ENCODE measurements at places on chromosomes 12 and 14.

- no peak for DNase-seq
- no peak overlapping the region for H3K4me3 ChIP-seq
- peaks cover 34% of the 10 kb centered on the region for H3K4me1 ChIP-seq
- no peaks in the 10 kb centered on the region for H3K27me3 ChIP-seq
These were observed 21.5 kb downstream of the CMKLR1 start for GRCh38 chr12:108317308-108318234.

- H3K4me3 ChIP-seq = no peak within 1 kb of the TSS
- peaks cover 64% of the 10 kb centered on the region for H3K4me1 ChIP-seq
- H3K27me3 ChIP-seq = no peaks in the 10 kb centered on the region
- no peaks in the 10 kb centered on the region for H3K36me3 ChIP-seq
- no peak for DNase-seq
- peak within 1 kb of the TSS; percentile 83 for H3K27ac ChIP-seq
These were observed at the start of gene TMEM253 for GRCh38 chr14:21100931-21101330. TMEM253 (plus strand) TSS chr14:21101066; CDS start chr14:21101344, 278 bp downstream.

GRCh38 chr12:110050927-110051326, 2.6 kb upstream of the C12orf76 start:
- H3K4me3 ChIP-seq = no peak overlapping the region
- DNase-seq = no peak
- H3K4me1 ChIP-seq = peaks cover 27% of the 10 kb centered on the region
- H3K27me3 ChIP-seq = no peaks in the 10 kb centered on the region

DNA sequence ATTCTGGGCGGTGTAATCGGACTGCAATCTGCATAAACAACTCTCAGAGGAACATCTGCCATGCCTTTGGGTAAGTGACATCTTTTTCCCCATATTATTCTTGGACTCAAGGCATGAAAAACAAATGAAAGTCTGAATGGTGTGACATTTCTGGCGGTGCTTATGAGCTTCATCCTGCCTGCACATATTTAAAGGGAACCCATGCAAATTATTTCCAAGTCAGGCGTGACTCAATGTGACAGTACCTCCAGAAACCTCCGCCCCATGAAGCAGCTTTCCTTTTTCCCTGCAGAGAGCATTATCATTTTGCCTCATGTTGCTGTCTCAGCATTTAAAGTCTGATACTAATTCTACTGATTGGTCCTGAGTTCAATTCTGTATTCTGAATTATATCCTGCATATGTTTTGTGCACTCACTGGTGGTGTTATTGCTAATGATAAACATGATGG, 585.4 kb downstream of the SNAPC1 start:
- H3K4me3 ChIP-seq = no peak overlapping the region
- H3K27me3 ChIP-seq = no peaks in the 10 kb centered on the region
- H3K36me3 ChIP-seq = no peaks in the 10 kb centered on the region
- H3K4me1 ChIP-seq = no peaks in the 10 kb centered on the region

DNA sequence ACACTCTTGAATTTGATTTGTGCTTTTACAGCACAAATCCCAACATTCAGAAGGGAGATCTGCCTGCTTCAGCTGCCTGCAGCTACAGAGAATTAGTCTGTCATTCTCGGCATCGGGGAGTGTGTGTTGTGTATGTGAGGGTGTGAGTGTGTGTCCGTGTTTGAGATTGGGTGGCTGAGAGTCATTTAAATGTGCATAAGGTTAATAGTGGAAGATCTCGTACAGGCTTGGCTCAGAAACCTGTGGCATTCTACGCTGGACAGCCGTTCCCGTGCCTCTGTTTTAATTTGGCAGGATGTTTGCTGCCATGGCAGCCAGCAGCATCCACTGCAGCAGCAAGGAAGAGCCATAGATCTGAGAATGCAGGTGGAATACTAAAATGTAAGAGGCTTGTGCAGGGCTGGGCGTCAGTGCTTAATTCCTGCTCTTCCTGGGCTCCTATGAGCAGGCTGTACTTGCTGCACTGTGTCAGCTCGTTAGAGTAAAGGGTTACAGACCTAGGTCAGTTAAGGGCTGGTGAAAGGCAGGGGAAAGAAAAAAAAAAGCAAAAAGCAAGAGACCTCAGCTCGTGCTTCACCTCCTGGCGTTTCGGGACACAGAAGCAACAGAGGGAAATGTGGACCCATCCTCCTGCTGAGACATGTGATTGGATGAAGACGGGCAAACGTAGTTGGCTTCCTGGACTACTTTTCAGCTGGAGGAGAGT, 205.4 kb downstream of the NAV3 start:
- no peaks in the 10 kb centered on the region for H3K4me1 ChIP-seq
- H3K27ac ChIP-seq = no peak overlapping the region
- no peak for DNase-seq
- H3K4me3 ChIP-seq = peak overlapping the region; percentile 37

DNA sequence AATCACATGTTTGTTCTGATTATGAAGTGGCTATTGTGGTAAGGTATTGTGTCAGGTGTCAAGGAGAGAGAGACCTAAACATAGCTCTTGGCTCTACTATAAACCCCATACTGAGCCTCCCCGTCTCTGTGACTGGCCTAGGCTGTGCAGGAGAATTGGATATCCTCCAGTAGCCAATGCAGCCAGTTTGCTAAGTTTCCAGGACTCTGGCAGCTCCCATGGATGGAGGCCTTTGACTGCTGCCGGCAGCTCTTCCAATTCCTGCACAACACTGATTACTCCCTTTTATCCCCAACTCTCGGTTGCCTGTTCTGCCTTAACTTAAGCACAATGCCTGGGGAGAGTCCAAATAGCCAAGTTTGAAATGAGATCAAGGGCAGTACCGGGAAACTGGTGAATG, 59.3 kb downstream of the ABCC9 start:
- peaks cover 16% of the 10 kb centered on the region for H3K36me3 ChIP-seq
- peak overlapping the region; percentile 12 for H3K4me3 ChIP-seq
- peak; percentile 41 for DNase-seq
- H3K27ac ChIP-seq = peak overlapping the region; percentile 90

GRCh38 chr12:75704208-75704607, 192.8 kb upstream of the KRR1 start:
- peaks cover 65% of the 10 kb centered on the region for H3K4me1 ChIP-seq
- H3K27ac ChIP-seq = peak overlapping the region; percentile 33
- no peaks in the 10 kb centered on the region for H3K27me3 ChIP-seq
- no peaks in the 10 kb centered on the region for H3K36me3 ChIP-seq
- DNase-seq = no peak
- no peak overlapping the region for H3K4me3 ChIP-seq

- no peaks in the 10 kb centered on the region for H3K36me3 ChIP-seq
- no peaks in the 10 kb centered on the region for H3K4me1 ChIP-seq
- no peak for DNase-seq
These were observed 404.8 kb downstream of the ATP23 start for GRCh38 chr12:58346032-58346632.

- peaks cover 14% of the 10 kb centered on the region for H3K27me3 ChIP-seq
- H3K4me3 ChIP-seq = peak overlapping the region; percentile 29
- H3K36me3 ChIP-seq = no peaks in the 10 kb centered on the region
- H3K4me1 ChIP-seq = peaks cover 21% of the 10 kb centered on the region
These were observed 61.5 kb downstream of the MAP1LC3B2 start for GRCh38 chr12:116620492-116621191.

DNA sequence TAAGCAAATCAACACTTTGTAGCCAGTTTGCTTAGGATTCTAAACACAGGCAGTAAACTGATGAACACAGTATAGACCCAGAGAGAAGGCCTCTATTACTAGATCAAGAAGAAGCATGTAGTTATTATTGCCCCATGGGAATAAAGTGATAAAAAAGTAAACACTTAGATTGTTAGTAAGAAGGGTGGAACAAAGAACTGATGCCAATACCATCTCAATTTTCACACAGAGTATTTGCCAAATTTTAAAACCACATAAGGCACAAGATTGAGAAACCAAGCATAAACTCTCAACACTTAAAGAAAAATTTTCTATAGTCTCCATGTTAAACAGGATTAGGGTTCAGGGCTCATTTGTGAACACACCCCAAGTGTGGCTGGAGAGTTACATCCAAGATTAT, 77.0 kb upstream of the SYT1 start:
- no peaks in the 10 kb centered on the region for H3K36me3 ChIP-seq
- no peak overlapping the region for H3K27ac ChIP-seq

DNA sequence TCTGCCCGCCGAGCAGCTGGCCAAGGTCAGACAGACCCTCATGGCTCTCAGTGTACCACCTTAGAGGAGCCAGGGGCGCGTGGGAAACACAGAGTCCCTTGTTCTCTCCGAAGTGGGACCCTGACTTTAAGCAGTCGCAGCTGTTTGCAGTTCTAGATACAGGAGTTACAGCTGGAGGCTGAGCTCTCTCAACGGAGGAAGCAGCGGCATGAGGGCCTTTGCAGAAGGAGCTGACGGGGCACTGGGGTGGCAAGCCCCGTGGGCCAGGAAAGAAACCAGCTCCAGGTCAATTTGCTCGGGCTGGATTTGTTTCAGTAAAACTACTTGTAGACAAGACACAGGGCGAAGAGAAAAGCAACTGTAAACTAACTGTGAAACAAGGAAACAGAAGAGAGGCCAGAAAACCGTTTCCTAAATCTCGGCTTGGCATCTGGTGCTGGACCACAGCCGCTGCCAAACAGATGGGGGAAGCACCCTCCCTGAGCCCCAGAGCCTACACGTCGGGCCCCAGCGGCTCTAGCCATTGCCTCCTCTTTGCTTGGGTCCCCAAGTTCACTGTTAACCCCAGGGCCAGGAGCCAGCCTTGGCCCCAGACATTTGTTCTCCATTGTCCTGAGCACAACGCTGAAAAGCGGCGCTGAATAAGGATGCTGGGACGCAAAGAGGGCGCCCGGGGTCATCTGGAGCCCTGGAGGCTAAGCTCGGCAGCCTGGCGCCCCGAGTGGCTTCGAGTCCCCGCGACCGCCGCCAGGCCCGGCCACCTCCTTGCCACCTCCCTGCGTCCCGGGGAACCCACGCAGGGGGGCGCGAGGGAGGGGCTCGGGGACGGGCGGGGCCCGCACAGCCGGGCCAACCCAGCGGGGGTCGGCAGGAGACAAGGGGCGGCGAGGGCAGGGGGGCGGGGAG, 914 bp upstream of the PACS2 start:
- no peaks in the 10 kb centered on the region for H3K36me3 ChIP-seq
- no peak for DNase-seq
- peak overlapping the region; percentile 94 for H3K27ac ChIP-seq
- peaks cover 44% of the 10 kb centered on the region for H3K4me1 ChIP-seq

- DNase-seq = peak; percentile 22
- no peaks in the 10 kb centered on the region for H3K36me3 ChIP-seq
- no peak overlapping the region for H3K27ac ChIP-seq
- H3K4me3 ChIP-seq = no peak overlapping the region
- H3K27me3 ChIP-seq = peaks cover 44% of the 10 kb centered on the region
These were observed 201.9 kb downstream of the DAD1 start for GRCh38 chr14:22386924-22387775.

DNA sequence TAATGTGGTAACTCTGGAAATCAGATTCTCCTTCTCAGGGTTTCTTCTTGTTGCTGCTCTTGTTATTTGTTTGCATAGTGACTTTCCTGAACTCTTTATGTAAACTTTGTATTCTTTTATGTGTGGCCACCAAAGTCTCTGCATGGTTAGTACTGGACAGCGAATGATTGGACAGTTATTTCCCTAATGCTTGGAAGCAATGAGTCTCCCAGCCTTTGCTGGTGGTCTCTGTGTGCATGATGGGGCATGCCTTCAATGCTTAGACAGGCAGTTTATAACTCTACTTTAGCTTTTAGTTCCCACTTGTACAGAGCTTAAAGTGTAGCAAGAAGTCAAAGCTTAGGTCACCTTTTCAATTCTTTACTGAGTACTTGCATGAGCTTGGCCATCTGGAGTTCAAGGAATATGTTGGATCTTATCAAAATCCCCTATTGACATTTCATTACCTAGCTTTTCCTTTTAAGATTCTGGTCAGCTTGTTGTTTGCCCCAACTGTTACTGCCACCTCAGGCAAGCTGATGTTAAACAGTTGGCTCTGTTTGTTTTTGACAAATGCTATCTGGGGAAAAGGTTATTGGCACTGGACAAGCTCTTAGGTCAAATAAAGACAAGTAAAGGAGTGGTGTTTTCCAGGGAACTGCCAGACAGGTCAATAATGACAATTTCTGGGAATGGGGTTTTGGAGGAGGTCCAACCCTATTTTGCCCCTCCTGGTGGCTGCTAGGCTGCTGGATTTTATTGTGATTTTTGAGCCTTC, 12.3 kb downstream of the CCDC91 start:
- no peak overlapping the region for H3K4me3 ChIP-seq
- peaks cover 6% of the 10 kb centered on the region for H3K36me3 ChIP-seq
- no peak overlapping the region for H3K27ac ChIP-seq
- H3K4me1 ChIP-seq = peaks cover 18% of the 10 kb centered on the region
- H3K27me3 ChIP-seq = no peaks in the 10 kb centered on the region
- DNase-seq = no peak

DNA sequence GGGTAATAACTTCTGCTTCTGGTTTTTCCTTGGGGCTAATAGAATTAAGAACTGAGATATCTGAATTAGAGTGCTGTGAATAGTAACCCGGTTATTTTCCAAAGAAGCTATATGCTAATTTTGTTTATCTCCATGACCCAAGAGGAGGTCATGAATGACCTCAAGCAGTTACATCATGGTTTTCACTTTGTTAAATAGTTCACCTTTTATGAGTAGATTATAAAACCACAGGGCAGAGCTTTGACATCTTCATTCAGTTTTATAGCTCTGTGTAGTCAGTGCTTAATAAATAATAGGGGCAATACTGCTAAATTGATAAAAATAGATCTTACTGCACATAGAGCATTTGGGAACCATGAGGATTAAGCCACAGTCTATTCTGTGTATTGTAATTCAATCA, 462.2 kb downstream of the LRIG3 start:
- H3K27ac ChIP-seq = no peak overlapping the region
- no peaks in the 10 kb centered on the region for H3K27me3 ChIP-seq
- H3K4me3 ChIP-seq = no peak overlapping the region
- DNase-seq = no peak
- no peaks in the 10 kb centered on the region for H3K36me3 ChIP-seq

GRCh38 chr14:54804538-54805041, 98.0 kb downstream of the GCH1 start:
- no peak for DNase-seq
- no peaks in the 10 kb centered on the region for H3K36me3 ChIP-seq
- H3K27ac ChIP-seq = no peak overlapping the region
- H3K4me3 ChIP-seq = no peak overlapping the region
- no peaks in the 10 kb centered on the region for H3K27me3 ChIP-seq

GRCh38 chr14:61103541-61104339, 122.7 kb downstream of the SLC38A6 start:
- no peak overlapping the region for H3K4me3 ChIP-seq
- no peak for DNase-seq
- peak overlapping the region; percentile 61 for H3K27ac ChIP-seq
- H3K36me3 ChIP-seq = no peaks in the 10 kb centered on the region

DNA sequence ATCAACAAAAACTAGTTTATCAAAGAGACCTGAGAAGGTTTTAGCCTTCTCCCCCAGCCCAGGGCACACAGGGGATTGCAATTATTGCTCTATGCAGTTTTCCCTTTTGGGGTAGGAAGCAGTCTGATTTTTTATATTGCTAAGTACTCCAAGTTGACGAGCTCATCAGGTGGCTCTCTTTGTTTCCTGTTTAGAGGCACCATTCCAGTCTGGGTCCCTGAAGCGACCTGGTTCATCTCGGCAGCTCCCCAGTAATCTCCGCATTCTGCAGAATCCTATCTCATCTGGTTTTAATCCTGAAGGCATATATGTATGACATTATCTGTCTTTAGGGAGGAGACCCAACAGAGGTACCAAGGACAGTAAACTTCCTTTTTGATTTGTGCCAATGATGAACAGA, 56.3 kb downstream of the BHLHE41 start:
- H3K27me3 ChIP-seq = no peaks in the 10 kb centered on the region
- no peak for DNase-seq
- no peak overlapping the region for H3K4me3 ChIP-seq
- H3K4me1 ChIP-seq = no peaks in the 10 kb centered on the region

- DNase-seq = no peak
- H3K4me3 ChIP-seq = no peak overlapping the region
- H3K36me3 ChIP-seq = no peaks in the 10 kb centered on the region
- no peaks in the 10 kb centered on the region for H3K4me1 ChIP-seq
These were observed 78.8 kb upstream of the RTL1 start for GRCh38 chr14:100982353-100982752.

Data from left ventricle myocardium inferior (tissue), 1 donor.